ENCODE measurements at places on chromosomes 2 and 18.

- peak; percentile 31 for DNase-seq
Measured at GRCh38 chr2:68282811-68283418, 30.6 kb upstream of the PPP3R1 start.

DNA sequence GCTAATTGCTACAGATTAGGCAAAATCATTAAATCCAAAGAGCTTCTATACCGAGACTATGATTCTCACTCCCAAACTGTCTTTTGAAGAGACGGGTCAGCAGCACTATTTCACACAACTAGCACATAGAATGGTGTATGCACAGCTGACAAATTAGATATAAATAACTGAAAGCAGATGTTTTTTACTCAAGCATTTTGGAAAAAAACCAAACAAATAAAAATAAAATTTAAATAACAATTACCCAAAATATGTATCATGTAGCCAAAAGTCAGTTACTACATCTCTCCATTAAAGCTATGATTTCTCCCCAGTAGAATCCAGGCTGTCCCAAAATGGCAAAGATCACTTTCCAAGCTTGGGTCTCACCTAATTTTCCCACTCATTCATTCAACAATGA, 107.9 kb downstream of the TMEM163 start:
- no peak for DNase-seq

- DNase-seq = no peak
Measured at GRCh38 chr18:13258921-13259320, 40.4 kb downstream of the LDLRAD4 start.

DNA sequence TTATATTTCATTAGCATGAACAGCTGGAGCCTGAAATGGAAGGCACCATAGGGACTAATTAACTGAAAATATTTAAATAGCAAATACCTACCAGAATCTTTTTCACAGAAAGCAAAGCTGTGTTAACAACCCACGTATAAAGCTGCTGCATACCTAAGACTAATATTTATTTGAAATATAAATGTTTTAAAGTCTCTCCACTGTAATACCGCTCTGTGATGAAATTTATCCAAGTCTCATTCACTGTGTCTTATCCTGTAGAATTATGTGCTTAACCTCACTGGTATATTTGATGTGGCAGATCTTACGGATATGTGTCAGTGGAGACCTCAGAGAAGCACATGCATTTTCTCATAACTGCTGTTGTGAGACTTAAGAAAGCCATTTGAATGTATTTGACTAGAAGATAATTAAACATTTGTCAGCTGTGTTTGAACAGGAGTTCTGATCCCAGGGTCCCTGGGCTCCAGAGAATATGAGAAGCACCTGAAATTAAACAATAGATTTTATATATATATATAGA, 373.3 kb downstream of the ZNF804A start:
- DNase-seq = no peak

DNA sequence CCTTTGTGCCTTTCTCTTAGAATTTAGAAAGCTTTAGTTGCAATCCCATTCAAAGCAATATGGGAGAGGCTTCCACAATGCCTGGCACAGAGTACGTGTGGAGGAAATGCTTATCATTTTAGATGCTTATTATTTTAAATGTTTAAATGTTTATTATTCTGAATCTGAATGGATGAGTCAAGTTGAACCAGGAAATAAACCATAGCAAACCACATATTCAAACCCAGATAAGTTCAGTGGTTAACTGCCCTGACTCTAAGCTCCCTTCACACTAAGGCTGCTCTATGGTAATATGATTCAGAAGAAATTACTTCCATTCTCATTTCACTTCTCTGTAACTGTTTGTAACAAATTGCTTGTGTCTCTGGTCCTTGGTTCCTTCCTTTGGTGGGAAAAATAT, 5.2 kb upstream of the PPP4R1 start:
- DNase-seq = no peak

DNA sequence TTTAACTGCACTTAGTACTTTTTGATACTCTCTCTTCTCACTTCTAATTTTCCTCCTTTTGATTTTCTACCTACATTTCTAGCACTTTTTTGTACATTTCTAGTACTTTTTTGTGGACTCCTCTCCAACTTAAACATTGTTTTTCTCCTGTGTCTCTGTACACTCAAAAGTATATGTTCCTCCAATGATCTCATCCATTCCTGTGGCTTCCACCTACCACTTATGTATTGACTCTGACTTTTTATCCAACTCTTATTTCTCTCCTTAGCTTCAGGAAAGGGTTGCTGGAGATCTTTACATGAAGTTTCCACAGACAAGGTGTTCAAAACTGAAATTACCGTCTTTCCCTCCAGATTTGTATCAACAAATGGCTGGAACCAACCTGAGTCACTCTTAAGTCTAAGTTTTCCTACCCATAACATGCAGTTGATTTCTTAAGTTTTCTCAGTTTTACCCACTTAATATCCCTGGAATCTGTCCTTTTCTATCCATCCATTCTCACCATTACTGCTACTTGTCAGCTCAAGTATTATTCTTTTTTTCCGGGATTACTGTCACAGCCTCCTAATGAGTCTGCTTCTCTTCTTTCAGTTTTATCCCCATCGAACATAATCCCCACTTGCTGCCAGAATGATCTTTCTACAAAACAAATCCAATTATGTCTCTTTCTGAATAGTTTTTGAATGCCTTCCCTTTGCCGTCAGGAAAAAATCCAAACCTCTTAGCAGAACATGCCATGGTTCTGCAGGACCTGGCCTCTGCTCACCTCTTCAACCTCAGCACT, 22.6 kb upstream of the PELI1 start:
- DNase-seq = no peak

- no peak for DNase-seq
Measured at GRCh38 chr2:88865801-88866371, 174.4 kb downstream of the RPIA start.

DNA sequence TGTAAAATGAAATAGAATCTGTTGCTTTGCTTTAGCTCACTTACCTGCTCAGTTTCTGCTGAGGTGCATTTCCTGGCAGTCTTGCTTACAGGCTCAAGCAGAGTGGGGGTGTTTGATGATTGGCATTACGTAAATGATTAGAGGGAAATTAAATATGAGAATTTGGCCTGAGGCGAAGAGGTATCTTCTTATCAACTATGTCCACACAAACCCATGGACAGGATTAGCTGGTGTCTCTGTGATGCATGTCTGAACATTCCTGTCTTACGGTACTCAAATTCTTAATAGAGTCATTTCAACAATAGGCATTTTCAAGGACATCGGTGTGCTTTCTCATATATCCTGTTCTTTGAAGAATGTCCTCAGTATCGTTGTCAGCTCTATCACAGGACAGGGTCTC, 102.1 kb downstream of the PRPF40A start:
- DNase-seq = no peak
